Activated CD4-positive, alpha-beta T cell treated with anti-CD3 and anti-CD28 coated beads, Interleukin-2, amount 10 ng/mL, durations not matched to agents 24 days and 14 days (primary cell): ENCODE measurements at places on chromosomes 11 and 22. TPM values are rescaled to one million over a fixed set of nuclear protein-coding genes. Genes with fewer than 3 reads are reported as not detected.

Gene MPEG1
- not detected in 2 replicates for total RNA-seq

Gene KCNQ1OT1
- total RNA-seq: 0.59 and 0.61 TPM in 2 replicates

Gene TYMP
- 62.1 and 63.0 TPM in 2 replicates for total RNA-seq

Gene KLHL35
- total RNA-seq: 1.7 and 2.0 TPM in 2 replicates

Gene METTL15
- 16.9 and 18.3 TPM in 2 replicates for total RNA-seq

Gene OVOL1
- total RNA-seq: 0.07 TPM in 1 of 2 replicates, not detected in the other

DNA sequence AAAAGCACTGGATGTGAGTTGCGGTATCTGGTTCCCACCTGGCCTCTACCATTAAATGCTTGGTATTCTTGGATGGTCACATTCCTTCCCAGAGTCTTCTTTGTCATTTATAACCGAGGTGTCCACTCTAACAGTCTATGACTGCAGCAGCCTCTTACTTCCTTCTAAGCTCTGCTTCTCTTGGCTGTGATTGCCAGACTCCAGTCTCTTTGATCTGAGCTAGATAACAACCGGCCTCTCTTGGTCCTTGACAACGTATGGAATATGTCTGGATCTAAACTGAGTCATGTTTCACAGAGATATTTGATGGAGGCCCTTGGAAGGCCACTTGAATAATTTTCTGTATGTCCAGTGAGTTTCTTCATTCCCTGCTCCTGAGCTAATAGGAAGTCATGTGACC is 141.6 kb upstream of the TENM4 start:
- no peaks in the 10 kb centered on the region for H3K4me1 ChIP-seq
- no peak overlapping the region for H3K4me3 ChIP-seq
- no peak overlapping the region for H3K27ac ChIP-seq
- no peaks in the 10 kb centered on the region for H3K27me3 ChIP-seq

- no peaks in the 10 kb centered on the region for H3K36me3 ChIP-seq
- no peak overlapping the region for H3K4me3 ChIP-seq
- no peak for DNase-seq
- peaks cover 11% of the 10 kb centered on the region for H3K4me1 ChIP-seq
- no peak overlapping the region for H3K27ac ChIP-seq
These were observed 91.2 kb downstream of the ZBTB16 start for GRCh38 chr11:114150671-114151070.

GRCh38 chr11:78156127-78156844 is 16.9 kb upstream of the ALG8 start:
- no peaks in the 10 kb centered on the region for H3K27me3 ChIP-seq
- H3K27ac ChIP-seq: no peak overlapping the region
- H3K4me1 ChIP-seq: no peaks in the 10 kb centered on the region
- H3K4me3 ChIP-seq: no peak overlapping the region
- no peak for DNase-seq

DNA sequence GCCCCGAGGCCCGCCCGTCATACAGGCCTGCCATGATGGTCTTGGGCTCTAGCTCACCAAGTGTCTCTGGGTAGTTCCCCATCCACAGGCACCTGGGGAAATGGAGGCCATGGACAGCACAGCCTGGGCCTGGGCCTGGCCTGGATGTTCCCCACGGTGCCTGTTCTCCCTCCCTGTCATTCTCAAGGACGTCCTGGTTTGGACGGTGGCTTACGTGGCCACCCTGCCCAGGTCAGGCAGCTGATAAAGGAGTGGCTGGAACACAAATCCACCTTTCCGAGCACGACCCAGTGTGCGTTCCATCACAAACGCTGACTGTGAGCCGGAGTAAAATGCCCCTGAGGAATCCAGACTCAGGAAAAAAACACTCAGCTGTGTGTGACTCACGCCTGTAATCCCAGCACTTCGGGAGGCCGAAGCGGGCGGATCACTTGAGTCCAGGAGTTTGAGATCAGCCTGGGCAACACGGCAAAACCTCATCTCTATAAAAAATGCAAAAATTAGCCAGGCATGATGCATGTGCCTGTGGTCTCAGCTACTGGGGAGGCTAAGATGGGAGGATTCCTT is 41.2 kb upstream of the TESMIN start:
- no peak for DNase-seq
- no peaks in the 10 kb centered on the region for H3K27me3 ChIP-seq
- no peak overlapping the region for H3K27ac ChIP-seq
- peaks cover 5% of the 10 kb centered on the region for H3K36me3 ChIP-seq
- H3K4me1 ChIP-seq: no peaks in the 10 kb centered on the region

- DNase-seq: no peak
- H3K4me3 ChIP-seq: no peak overlapping the region
These were observed 322.2 kb downstream of the AASDHPPT start for GRCh38 chr11:106399624-106400023.

DNA sequence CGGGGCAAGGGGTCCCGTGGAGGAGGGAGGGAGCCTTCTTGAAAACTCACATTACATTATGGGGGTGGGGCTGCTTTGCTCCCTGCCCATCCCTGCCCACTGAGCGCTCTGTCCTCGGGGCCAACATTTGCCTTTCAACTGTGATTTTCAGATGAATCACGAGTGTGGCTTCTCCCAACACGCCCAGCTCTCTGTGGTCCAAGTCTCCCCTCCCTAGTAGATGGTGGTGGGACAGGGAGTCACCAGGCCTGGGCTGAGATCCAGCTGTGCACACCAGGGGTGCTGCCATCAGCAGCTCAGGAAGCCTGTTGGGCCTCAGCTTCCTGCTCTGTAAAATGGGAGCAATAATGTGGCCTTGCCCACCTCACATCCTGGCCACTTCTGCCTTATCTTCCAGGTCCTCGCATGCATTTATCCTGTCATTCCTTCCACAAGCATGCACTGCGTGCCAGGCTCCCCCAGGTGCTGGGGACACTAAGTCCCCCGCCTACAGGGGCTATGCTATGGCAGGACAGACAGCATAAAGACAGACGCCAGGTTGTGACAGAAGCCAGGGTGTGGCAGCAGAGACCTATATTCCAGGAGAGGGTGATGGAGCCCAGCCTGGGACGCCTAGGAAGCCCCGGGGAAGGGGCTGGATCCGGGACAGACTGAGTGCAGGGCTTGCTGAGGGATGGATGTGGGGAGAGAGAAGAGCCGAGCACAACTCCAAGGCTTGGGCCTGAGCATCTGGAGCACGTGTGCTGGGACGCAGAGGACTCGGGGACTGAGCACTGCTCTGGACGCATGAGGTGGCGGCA is 30.5 kb downstream of the NFAM1 start:
- H3K27ac ChIP-seq: no peak overlapping the region
- H3K4me1 ChIP-seq: peaks cover 4% of the 10 kb centered on the region
- DNase-seq: no peak
- no peaks in the 10 kb centered on the region for H3K36me3 ChIP-seq
- H3K27me3 ChIP-seq: no peaks in the 10 kb centered on the region
- H3K4me3 ChIP-seq: no peak overlapping the region
